Endodermal cell (in vitro differentiated cells): ENCODE measurements at places on chromosomes 3 and 15. TPM values are rescaled to one million over a fixed set of nuclear protein-coding genes. Genes with fewer than 3 reads are reported as not detected.

DNA sequence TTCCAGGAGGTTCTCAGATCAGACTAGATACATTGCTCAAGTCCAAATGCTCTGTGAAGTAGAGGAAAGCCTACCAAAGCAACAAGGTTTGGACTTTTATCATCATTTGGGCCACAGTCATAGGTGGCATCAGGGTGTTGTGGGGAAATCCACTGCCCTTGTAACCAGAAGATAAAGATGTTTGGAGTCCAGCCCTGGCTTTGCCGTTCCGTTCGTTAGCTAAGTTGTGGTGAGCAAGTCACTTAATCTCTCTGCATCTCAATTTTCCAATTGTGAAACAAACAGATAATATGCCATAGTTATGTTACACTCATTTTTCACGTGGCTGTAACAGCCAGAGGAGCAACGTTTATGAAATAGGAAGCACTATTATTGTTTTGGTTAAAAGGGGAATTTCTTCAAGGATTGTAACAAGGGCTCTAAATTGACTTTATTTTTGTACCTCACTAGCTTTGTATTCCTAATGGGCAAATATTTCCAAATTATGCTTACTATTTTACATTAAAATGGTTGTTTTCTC, 125.6 kb downstream of the CD47 start:
- DNase-seq: no peak

DNA sequence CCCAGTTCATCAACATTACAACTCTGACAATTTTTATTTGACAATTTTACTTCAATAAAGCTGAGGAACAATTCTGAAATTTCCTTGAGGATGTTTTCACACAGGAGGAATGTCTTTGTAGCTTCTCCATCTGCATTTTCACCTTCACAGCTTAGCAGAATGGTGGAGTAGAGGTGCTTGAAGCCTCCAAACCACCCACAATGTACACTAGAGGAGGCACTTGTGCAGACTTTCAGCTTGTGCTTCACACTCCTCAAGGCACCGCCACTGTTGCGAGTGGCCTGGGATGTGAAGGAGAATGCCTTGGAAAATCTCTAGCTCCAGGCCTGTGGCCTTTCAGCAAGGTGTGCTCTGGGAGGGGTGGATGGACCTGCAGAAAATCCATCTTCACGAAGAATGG, 181.9 kb downstream of the EPHB1 start:
- DNase-seq: no peak

DNA sequence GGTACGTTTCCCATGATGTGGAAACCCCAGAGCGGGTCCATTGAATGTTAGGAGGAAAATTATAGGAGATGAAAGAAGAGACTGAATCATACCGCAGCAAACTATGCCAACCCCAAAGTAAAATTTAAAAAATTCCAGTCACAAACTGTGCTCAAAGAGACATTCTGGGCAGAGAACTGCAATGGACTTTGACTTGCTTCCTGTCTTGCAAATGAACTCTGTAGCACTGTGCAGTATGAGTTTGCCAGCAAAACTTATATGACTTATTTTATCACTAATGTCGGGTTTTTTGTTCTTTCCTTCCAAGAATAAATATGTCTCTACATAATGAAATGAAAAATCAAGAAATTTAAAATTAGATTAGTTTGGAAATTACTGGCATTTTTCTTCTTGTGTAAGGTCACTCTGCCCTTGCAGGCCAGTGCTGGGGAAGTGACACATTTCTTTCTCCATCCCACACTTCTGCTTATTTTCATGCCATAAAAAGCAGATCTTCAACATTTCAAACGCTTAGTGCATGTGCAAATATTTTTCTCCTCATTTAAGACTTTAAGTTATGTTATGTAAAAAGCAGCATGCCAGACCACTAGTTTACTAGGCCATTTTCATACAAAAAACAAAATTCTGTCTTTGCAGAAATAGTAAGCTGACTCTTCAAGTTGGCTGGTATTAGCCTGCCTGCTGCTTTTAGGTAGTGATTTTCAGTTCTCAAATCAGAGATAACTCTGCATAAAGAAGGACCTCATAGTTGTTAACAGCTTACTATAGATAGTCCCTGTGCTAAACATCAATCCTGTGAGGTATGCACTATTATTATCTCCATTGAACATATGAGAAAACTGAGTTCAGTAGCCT, 32.2 kb upstream of the SSR3 start:
- no peak for DNase-seq

- DNase-seq: no peak
Observed at GRCh38 chr15:76837474-76837873, 67.7 kb downstream of the SCAPER start.

The PLA2G4D gene
- total RNA-seq: not detected in 3 replicates
